Vagina (tissue), 2 donors: ENCODE measurements at places on chromosomes 7 and 10.
A peak's percentile ranks its signal among the peaks of the same experiment; 100 is the strongest.

GRCh38 chr7:28222636-28223035 lies 42.0 kb upstream of the JAZF1 start:
- no peak overlapping the region for H3K27ac ChIP-seq
- H3K36me3 ChIP-seq: no peaks in the 10 kb centered on the region
- no peak for DNase-seq

DNA sequence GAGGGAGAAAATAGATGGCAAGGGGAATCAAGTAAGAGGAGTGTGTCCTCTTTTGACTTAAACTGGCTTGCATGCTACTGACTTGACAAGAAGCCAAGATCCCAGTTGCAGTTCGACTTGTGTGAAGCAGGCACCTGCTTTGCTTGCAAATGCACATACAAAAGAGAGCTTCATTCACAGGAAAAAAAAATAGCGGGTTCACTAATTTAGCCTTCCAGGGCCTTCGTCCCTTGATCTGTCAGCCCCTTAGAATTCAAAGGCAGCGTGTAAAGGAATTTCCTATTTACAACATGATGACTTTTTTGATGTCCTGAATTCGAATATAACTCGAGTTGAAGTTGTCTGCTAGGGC lies 192.1 kb downstream of the CELF2 start:
- H3K27ac ChIP-seq: peak overlapping the region; percentile 17
- no peaks in the 10 kb centered on the region for H3K36me3 ChIP-seq
- no peak for DNase-seq
- H3K4me3 ChIP-seq: no peak overlapping the region
- no peaks in the 10 kb centered on the region for H3K27me3 ChIP-seq
- H3K4me1 ChIP-seq: peaks cover 24% of the 10 kb centered on the region

DNA sequence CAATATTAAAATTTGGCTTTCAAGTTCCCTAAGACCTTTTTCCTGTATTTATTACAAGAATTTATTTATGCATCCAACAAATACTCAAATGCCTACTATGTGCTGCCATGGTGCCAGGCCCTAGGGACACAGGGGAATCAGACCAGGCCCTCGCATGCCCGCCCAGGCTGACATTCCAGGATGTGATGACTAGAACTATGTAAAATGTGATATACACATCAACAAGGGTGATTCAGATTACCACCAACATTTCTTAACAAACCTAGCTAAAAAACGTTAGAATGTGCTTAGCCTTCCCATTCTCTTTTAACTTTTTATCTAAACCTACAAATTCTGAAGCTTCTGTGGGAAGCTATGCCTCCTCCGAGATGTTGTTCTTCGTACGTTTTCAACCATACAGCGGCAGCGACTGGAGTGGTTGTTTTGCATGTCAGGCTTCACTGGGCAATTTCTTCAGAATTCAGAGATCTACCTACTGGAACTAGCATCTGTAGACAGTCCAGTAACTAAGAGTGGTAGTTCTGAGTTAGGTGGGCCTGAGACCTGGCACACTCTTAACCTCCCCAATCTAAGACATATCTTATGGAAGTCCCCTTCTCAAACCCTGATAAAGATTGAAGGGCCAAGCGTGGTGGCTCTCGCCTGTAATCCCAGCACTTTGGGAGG lies 22.1 kb downstream of the GNA12 start:
- H3K27me3 ChIP-seq: no peaks in the 10 kb centered on the region
- peaks cover 75% of the 10 kb centered on the region for H3K4me1 ChIP-seq
- no peaks in the 10 kb centered on the region for H3K36me3 ChIP-seq
- peak overlapping the region; percentile 68 for H3K27ac ChIP-seq
- DNase-seq: no peak

GRCh38 chr7:13236026-13236425 lies 548.6 kb downstream of the ARL4A start:
- no peaks in the 10 kb centered on the region for H3K4me1 ChIP-seq
- DNase-seq: no peak
- no peaks in the 10 kb centered on the region for H3K36me3 ChIP-seq
- H3K27me3 ChIP-seq: no peaks in the 10 kb centered on the region
- no peak overlapping the region for H3K4me3 ChIP-seq

GRCh38 chr7:126728967-126729366 lies 523.8 kb downstream of the GRM8 start:
- no peak for DNase-seq
- H3K4me1 ChIP-seq: no peaks in the 10 kb centered on the region

DNA sequence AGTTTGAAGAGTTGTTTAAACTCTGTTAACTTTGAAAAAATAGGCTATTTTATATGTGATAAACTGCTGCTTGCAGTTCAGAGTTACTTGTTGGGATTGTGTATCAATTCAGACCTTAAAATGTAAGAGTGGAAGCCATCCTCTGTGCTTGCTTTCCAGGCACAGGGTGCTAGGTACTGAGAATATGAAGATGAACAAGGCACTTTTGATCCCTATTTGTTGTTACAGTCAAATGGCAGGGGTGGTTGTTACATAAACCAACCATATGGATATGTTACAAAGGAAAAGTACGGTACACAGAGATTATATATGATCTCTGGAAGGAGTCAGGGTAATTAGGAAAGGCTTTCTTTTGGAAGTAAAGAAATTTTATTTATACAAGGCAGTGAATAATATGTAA lies 63.8 kb downstream of the REEP3 start:
- H3K27me3 ChIP-seq: no peaks in the 10 kb centered on the region
- H3K27ac ChIP-seq: no peak overlapping the region
- H3K4me3 ChIP-seq: no peak overlapping the region
- DNase-seq: no peak

- H3K27ac ChIP-seq: no peak overlapping the region
- peaks cover 7% of the 10 kb centered on the region for H3K4me1 ChIP-seq
- H3K27me3 ChIP-seq: no peaks in the 10 kb centered on the region
- H3K4me3 ChIP-seq: no peak overlapping the region
These were observed 24.3 kb downstream of the SEM1 start for GRCh38 chr7:96685353-96685752.

DNA sequence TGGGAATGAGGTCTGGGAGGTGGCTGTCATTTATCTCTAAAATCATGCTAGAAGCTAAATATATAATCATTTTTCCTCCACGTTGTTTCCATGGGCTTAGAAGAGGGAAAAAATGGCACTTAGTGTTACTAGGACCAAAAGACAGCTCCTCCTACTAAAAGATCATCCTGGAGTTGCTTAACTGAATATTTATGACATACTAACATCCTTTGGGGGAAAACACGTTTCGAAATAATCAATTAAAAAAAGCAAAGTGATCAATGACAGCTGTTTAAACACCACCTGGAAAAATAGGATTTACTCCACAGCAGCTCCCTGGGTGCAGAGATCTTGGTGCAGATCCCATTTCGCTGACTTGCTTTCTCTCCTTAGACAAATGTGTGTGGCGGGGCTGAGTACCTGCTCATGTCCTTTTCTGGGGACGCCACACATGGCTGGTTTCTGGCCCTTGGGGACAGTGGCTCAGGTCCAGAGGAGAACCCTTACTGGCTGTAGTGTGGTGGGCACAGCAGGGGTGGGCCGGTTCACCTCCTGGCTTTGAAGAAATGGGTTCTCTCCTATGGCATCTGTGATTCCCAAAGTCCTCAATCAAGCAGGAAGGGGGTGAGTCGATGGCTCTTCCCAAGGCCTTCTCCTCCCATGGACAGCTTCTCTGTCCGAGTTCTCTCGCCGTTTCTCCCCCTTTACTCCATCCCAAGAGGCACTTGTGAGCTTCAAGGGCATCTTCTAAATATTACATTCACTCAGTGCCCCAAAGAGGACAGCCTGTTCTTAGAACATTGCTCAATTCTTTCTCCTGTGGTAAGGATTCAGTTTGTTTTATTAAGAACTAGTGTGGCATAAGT lies 156.4 kb upstream of the KLF14 start:
- peaks cover 92% of the 10 kb centered on the region for H3K4me1 ChIP-seq
- H3K36me3 ChIP-seq: no peaks in the 10 kb centered on the region
- H3K27ac ChIP-seq: peak overlapping the region; percentile 93

DNA sequence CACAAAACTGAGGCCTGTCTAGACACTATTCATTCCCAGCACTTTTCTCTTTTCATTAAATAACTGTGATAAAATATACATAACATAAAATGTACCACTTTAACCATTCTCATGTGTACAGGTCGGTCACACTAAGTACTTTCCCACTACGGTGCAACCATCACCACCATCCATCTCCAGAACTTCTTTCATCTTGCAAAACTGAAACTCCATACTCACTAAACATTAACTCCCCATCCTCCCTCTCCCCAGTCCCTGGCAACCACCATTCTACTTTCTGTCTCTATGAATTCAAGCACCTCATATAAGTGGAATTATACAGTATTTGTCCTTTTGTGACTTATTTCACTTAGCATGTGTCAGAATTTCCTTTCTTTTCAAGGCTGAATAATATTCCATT lies 53.0 kb downstream of the ARHGAP12 start:
- H3K27ac ChIP-seq: no peak overlapping the region
- H3K4me1 ChIP-seq: peaks cover 25% of the 10 kb centered on the region
- no peak for DNase-seq
- no peaks in the 10 kb centered on the region for H3K36me3 ChIP-seq

DNA sequence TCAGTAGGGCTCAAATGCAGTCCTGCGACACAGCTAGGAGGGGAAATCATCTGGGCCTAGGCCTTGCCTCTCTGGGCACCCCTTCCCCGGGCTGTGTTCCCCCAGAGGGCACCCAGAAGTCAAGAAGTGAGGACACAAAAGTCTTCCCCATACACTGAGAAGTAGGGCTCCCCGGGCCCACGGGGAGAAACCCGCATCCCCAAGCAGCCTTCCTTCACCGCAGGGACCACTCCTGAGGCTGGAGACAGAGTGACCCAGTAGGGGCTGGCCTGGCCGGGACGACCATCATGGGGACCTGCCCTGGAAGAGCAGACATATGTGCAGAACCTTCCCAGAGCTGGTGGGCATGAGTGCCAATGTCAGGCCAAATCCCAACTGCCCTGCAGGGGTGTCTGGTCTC lies 163.5 kb downstream of the GFRA1 start:
- H3K4me1 ChIP-seq: no peaks in the 10 kb centered on the region
- H3K4me3 ChIP-seq: no peak overlapping the region
- H3K27ac ChIP-seq: no peak overlapping the region
- no peaks in the 10 kb centered on the region for H3K27me3 ChIP-seq
- DNase-seq: no peak

DNA sequence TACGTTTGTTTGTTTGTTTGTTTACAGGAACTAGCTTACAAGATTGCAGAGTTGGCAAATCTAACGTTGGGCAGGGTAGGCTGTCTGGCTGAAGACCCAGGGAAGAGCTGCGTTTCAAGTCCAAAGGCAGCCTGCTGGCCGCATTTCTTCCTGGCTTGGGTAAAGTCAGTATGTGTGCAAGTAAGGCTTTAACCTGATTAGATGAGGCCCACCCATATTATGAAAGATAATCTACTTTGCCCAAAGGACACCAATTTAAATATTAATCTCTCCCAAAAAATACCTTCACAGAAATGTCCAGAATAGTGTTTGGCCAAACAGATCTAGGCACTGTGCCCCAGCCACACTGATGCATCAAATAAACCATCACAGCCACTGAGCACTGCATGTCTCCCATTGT lies 228.9 kb upstream of the HABP2 start:
- DNase-seq: no peak
- H3K4me3 ChIP-seq: no peak overlapping the region
- no peak overlapping the region for H3K27ac ChIP-seq
- no peaks in the 10 kb centered on the region for H3K36me3 ChIP-seq

DNA sequence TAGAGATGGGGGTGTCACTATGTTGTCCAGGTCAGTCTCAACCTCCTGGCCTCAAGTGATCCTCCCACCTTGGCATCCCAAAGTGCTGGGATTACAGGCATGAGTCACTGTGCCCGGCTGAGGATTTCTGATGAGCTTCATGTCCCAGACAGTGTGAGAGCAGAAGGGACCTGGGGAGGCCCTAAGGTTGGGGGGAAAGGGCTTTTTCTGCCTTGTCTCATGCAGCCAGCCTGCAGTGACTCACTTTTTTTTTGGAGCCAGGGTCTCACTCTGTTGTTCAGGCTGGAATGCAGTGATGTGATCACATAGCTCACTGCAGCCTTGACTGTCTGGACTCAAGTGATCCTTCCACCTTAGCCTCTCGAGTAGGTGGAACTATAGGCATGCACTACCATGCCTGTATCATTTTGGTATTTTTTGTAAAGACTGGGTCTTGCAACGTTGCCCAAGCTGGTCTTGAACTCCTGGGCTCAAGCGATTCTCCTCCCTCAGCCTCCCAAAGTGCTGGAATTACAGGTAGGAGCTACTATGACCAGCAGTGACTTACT lies 14.6 kb downstream of the COL26A1 start:
- H3K27ac ChIP-seq: no peak overlapping the region
- H3K4me1 ChIP-seq: peaks cover 4% of the 10 kb centered on the region
- H3K4me3 ChIP-seq: no peak overlapping the region
- H3K36me3 ChIP-seq: no peaks in the 10 kb centered on the region

GRCh38 chr7:159195946-159196345 lies 51.3 kb upstream of the VIPR2 start:
- peaks cover 17% of the 10 kb centered on the region for H3K4me1 ChIP-seq
- DNase-seq: no peak
- H3K27me3 ChIP-seq: no peaks in the 10 kb centered on the region
- H3K27ac ChIP-seq: no peak overlapping the region

DNA sequence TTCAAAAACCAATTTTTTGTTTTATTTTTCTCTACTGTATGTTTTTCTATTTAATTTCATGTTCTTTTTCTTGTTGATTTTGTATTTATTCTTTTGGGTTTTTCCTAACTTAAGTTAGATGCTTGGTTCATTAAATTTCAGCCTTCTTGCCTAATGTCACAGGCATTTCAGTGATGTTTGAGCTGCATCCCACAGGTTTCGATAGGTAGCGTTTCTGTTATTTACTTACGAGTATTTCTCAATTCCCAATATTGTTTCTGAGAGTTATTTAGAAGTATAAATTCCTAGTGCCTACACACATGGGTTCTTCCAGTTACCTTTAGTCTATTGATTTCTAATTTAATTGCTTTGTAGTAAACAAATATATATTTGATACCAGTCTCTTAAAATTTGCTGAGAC lies 18.2 kb downstream of the PROSER2 start:
- H3K4me1 ChIP-seq: no peaks in the 10 kb centered on the region
- H3K27me3 ChIP-seq: no peaks in the 10 kb centered on the region
- DNase-seq: no peak
- H3K36me3 ChIP-seq: no peaks in the 10 kb centered on the region

DNA sequence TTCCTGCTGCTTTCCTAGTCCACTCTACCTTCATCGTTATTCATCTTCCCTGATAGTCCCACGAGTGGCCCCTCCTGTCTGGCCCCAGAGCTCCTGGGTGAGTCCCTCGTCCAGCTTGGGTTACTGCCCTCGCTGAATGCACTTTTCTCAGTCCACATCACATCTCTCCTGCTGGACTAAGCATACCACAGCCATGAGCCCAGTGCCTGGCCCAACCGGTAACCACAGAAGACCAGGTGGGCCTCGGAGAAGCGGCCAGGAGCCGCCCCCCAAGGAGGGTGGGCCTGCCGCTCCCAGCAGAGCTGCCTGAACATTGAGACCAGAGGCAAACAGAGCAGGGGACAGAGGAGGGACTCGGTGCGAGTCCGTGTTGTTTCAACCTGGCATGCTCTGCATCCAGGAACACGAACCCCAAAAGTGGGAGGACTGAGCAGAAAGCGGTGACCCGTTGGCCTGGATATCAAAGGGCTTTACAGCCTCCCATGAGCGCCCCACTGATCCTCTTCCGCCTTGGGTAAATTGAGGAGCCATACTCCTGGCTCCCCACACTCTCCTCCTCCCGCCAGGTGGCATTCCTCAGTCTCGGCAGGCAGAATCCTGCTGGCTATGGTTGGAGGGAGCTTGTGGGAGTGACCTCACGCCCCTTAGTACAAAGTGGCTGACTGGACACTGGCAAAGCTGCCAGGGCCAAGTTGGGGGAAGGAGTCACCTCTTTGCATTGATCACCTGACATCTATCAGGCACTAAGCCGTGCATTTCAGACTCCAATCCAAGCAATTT lies 13.3 kb downstream of the TMEM72 start:
- peak; percentile 85 for DNase-seq
- H3K27ac ChIP-seq: no peak overlapping the region
- H3K36me3 ChIP-seq: no peaks in the 10 kb centered on the region
